ENCODE measurements at places on chromosomes 1 and 21. TPM values are rescaled to one million over a fixed set of nuclear protein-coding genes. Genes with fewer than 3 reads are reported as not detected.

CDA gene
- 0.16 TPM for total RNA-seq

- DNase-seq: no peak
Measured at GRCh38 chr1:76465030-76465429, 390.5 kb downstream of the ST6GALNAC3 start.

GRCh38 chr1:81453971-81454370 lies 346.8 kb upstream of the ADGRL2 start:
- DNase-seq: no peak

GRCh38 chr1:61301824-61302657 lies 219.7 kb downstream of the NFIA start:
- DNase-seq: peak; percentile 23

AMY1B gene
- total RNA-seq: not detected

GRCh38 chr21:31042080-31042464 lies 3.8 kb upstream of the KRTAP19-8 start:
- no peak for DNase-seq

DNA sequence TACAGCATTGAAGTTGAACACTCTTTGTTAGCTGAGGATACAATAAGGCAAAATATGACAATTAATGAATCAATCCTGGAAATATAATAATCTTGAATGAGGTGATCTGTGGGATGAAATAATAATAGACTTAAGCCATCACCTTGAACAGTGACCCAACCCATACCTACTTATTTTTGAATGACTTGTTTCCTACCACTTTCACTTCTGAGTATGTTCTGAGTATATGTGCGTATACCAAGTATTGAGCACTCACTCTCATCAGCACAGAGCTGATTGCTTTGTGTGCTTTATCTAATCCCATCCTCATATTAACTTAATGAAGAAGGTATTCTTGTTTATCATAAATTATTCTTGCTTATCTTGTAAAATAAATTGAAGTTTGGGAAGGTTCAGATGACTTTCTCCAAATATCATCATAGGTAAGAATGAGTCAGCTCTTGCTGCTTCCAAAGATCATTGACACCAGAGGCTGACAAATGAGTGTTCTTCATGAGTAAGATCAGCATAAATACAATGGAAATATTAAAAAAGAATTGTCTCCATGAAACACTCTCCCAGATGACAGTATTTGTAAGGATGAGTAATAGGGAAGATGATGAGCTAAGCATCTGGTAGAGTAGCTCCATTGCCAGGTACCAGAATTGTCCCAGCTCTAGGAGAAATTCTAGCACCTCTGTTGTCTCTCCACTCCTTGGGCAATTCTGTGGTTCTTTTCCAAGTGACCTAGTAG lies 198.1 kb upstream of the KIAA0040 start:
- no peak for DNase-seq

SPRR2F gene
- total RNA-seq: not detected

KRTAP12-2 gene
- total RNA-seq: not detected

- DNase-seq: no peak
Measured at GRCh38 chr1:45148209-45148825, 58.1 kb downstream of the ZSWIM5 start.

- no peak for DNase-seq
Measured at GRCh38 chr1:9402256-9402616, 109.5 kb downstream of the SPSB1 start.

EDN2 gene
- total RNA-seq: not detected

ARHGEF10L gene
- total RNA-seq: 43.0 TPM

DNA sequence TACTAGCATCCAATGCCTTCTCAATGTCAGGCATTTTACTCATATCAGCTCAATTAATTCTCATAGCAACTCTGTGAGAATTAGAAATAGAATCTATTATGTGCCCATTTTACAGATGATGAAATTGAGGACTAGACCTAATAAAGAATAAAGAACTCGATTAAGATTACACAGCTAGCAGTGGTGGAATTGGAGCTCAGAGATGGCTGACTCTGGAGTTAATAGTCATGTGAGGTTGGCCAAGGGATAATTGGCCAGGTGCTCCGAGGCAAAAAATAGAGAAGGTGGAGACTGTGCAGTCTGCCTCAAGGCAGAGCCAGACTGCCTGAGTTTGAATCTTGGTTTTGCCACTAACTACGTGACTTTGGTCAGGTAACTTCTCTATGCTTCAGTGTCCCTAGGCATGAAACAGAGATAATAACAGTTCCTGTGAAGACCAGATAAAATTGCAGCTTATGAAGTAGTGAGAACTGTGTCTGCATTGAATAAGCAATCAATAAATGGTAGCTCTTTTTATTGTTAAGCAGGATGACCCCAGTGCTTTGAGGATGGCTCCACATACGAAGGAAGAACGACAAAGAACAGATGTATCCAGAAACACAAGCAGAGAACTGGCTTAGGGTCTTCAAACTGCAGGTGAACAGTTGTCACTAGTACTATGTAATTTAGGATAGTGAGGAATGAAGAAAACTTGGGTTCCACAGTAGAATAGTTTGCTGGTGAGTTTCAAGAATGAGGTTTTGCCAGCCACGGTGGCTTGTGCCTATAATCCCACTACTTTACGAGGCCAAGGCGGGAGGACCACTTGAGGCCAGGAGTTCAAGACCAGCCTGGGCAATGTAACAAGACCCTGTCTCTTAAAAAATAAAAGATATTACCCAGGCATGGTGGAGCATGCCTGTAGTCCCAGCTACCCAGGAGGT lies 6.9 kb upstream of the CCSAP start:
- DNase-seq: no peak

DNA sequence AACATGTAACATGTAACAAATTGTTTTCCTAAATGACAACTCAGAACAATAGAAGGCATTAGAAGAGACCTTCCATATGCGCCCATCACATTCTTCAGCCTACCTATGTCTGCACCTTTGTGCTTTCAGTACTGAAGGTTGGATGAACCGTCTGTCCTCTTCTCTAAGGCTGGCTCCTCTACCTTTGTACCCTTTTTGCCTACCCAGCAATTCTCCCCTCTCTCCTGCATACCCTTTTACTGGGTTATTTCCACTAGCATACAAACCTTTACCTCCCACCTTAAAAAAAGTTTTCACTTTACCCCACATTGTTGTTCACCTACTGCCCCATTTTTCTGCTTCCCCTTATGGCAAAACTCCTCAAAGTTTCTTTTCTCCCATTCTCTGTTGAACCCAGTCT lies 5.2 kb downstream of the PIGV start:
- no peak for DNase-seq

- DNase-seq: no peak
Measured at GRCh38 chr1:49106445-49106844, 329.8 kb upstream of the BEND5 start.

- DNase-seq: no peak
Measured at GRCh38 chr1:13753636-13754402, 53.8 kb downstream of the PRDM2 start.

- no peak for DNase-seq
Measured at GRCh38 chr1:65281846-65282245, 27.5 kb upstream of the DNAJC6 start.

IVL gene
- total RNA-seq: not detected

NRDC gene
- 67.8 TPM for total RNA-seq

DNA sequence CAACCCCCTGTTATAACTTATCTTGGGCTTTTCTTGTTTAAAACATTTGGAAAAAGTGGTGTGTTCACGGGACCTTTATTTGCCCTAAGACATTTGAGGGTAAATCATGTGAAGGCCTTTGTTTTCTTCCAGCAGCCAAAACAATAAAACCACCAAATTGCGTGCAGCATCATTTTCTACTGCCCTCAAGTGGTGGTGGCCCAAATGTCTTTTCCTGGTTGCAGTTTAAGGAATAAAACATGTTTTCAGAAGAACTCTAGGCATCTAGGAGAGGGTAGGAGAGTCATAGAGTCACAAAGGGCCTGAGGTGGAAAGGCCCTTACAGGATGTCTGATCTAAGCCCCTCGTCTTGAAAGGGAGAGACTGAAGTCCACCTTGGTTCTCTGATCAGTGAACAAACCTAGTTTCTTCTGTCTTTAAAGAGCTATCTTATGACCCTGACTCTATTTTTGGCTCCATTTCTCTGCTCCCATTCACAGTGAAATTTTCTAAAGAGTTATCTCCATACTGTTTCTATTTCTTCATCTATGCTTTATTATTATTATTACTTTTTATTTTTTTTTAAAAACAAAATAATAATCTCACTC lies 16.0 kb upstream of the EPS15 start:
- peak; percentile 77 for DNase-seq

BSND gene
- total RNA-seq: not detected

DNA sequence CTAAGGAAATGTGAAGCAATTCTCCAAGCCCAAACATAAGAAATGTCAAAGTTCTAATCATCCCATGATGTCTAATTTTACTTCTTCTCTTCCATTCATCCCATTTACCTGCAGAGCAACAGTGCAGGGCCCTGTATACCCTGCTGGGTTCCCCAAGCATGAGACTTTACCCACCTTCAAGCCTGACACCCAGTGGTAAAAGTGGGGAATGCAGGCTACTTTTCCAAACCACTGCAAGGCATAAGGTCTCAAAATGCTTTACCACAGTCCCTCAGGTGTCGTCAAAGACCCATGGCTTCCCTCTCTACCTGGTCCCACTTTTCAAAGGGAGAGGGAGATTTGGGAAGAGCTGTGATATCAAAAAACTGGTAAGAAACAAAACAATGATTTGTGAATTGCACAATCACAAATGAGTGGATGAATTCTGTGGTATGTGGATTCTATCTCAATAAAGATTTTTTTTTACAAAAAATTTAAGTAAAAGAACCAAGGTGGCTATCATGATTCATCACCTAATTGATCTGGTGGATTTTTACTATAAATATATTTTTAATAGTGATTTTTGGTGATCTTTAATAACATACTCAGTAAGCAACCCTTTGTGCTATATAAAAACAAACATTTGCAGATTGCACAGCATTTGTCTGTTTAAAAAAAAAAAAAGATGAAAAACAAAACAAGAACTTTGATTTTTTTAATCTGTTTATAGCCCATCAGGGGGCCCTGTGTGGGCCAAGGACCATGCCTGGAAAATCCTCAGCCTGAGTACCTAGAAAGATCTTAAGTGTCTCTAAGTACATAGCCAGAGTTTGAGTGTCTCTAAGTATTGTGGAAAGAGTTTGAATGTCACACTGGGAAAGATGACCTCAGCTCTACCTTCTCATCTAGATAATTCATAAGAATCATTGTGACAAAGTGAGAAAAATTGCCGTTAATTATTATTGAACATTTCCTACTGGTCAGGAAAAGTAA lies 73.1 kb upstream of the GJB5 start:
- DNase-seq: peak; percentile 45

All from myocyte (in vitro differentiated cells).